ENCODE measurements at places on chromosomes 3 and 15.

GRCh38 chr15:77456746-77457145, 36.1 kb downstream of the HMG20A start:
- no peak for DNase-seq

DNA sequence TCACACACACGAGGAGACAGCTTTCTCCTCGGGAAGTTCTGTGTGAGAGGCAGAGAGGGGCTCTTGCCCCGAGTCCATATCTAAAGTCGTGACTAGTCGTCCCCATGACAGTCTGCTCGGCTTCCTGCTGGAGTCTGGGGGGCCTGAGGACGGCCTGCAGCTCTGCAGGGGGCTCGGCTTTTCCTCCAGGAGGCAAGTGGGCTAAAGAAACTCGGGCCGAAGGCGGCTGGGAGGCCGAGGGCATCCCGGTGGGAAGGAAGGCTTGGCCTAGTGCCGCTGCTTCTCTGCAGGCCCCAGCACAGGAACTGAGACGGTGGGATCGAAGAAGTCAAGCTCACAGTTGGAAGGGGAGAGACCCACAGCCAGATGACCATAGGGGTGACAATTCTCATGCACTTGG, 25.4 kb upstream of the PIGZ start:
- no peak for DNase-seq

DNA sequence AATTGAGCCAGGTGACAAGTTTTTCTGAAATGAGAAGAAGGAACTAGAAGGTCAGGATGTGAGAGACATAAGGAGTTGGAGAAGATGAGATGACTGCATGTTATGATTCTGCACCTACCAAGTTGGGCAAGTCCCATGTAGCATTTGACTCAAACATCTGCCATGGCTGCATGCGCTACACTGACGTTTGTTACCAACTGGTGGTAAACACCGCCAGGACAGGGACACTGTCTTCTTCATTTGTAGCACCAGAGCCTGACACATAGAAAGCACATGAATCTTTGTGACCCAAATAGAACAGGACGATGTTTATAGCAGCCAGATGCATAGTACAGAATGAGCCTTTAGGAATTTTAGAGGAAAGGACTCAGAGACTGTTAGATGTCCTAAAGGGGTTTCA, 236.7 kb downstream of the MYRIP start:
- DNase-seq: no peak

GRCh38 chr3:54826251-54826691, 101.6 kb downstream of the LRTM1 start:
- no peak for DNase-seq

DNA sequence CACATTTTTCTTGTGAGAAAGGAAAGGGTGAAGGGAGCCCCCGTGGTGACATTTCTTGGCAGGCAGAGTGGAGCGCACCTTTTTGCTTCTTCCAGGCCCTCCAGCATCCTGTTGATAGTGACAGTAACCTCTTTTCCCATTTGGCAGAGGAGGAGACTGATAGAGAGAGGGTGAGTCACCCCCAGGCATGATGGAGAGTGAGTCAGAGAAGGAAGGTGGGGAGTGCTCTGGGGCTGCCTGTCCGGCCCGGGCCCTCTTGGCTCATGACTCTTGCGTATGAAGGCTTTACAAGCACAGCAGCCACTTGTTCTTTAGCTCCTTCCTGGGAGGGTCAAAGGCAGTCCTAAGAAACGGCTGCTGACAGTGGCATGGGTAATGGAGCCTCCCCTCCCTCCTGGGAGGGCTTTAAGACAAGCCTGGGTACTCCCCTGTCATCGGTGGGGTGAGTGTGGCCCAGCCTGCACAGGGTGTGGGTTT, 16.0 kb downstream of the ANKRD63 start:
- peak; percentile 78 for DNase-seq

DNA sequence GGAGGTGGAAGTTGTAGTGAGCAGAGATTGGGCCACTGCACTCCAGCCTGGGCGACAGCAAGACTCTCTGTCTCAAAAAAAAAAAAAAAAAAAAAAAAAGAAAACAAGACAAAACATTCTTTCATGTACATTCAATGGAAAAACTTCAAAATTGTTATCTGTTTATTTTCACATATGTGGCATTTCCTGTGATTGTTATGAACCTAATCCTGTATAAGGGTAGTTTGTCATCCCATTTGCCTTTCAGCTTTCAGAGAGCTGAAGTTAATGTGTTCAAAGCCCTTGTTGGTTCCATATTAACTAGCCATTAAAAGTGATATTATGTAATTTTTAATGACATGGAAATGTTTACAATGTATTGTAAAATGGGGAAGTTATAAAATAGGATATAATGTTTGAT, 17.3 kb upstream of the NCK1 start:
- DNase-seq: no peak

- no peak for DNase-seq
Observed at GRCh38 chr3:181709537-181710279, 2.0 kb upstream of the SOX2 start.

DNA sequence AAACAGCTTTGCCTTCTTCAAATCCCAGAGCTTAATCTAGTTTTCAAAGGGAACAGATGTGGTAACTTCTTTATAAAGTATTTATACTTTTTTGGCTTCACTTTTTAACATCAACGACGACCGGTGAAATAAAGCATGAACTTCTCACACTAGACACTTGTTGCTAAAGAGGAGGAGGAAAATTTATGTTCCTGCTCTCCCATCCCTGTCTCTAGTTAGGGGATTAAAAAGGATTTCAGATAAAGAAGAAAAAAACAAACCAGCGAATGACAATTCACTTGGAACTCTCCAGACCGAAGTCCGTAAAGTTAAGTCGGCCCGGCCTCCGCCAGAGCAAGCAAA, 672 bp downstream of the NEDD4 start:
- DNase-seq: no peak

DNA sequence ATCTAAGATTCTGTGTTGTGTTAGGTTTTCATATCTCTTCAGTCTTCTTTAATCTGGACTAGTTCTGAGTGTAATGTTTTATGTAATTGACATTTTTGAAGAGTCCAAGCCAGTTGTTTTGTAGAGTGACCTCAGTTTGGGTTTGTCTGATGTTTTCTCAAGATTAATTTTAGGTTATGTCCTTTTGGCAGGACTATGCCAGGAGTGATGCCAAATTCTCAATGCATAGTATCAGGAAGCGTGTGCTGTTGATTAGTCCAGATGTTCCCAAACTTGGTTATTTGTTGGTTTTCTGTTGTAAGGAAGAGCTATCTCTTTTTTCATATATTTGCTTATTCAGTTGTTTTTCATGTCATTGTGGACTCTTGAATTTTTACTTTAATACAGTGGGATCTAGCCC, 32.6 kb downstream of the NMD3 start:
- no peak for DNase-seq

GRCh38 chr3:77320514-77320913, 280.6 kb downstream of the ROBO2 start:
- DNase-seq: no peak

DNA sequence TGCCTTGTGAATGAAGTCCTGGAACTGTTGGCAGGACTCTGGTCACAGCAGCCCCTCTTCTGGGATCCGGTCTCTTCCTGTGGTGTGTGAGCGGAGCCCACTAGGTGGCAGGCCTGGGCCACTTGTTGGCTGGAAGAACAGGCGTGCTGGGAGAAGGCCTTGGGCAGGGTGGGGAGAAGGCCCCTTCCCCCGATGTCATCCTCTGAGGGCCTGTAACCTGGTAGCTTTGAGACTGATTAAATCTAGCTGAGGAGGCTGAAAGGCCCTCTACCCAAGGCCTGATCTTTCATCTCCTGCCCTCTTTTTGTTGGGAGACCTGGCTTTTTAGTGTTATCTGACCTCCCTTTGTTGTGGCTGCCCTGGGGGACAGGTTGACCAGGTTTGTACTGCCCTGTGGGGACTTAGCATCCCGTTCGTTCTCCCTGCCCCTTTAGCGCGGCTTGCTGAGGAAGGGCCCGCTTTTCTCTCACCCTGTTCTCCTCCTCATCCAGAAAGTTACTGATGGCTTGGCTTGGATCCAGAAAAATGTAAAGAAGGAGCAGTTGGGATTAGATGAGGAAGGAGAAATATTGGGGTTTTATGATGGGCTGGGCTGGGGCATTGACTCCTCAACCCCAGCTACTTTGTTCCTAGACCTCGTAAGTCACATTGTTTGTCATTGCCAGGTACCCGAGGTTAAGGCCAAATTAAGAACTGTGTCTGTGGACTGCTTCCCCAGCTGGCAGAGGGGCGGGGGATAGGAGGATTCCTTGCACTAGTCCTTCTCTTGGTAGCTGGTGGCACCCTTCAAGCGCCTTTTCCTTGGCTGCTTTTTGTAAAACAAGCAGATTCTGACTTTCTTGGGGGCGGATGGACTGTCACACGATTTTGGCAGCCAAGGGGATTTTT, 48.5 kb downstream of the CHCHD6 start:
- peak; percentile 86 for DNase-seq

DNA sequence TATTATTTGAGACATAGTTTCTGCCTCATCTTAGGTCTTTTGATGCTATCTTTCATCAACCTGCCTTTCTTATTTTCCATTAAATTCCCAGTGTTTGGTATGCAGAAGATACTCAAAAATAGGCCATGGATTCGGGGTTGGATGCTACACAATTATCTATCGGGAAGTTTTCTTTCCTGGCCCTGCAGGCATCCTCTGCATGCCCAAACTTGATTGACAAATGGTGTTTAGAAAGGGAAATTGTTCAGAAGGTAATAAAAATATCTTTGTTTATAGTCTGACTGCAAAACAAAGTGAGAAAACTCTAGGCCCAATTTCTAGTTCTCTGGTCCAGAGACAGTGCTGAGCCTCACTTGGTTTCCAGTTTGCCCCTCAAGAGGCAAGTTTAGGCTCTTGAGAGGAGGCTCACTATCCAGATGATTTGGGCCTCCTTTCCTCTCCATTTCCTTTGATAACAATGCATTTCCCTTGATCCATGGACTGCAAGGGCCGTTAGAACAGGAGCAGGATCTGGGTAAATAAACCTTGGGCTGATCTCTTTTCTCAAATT, 157.1 kb upstream of the DPH6 start:
- DNase-seq: no peak

DNA sequence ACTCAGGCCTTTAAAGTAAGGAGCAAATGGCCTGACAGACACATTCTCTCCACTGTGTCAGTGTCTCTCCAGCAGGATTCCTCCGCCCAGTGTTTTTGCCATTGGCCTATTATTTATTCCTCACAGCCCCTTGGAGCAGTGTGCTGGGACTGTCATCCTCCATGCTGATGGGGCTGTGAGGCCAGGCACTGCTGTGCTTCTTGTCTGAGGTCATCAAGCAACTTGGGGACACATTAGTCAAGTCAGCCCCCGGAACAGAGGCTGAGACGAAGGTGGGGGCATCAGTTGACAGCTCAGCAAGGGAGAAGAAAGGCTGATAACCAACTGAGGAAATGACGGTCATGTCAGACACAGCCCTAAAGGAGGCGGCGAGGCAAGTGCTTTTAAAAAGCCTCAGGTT, 67.4 kb downstream of the XXYLT1 start:
- DNase-seq: no peak
